Inflammatory macrophage treated with lipopolysaccharide for 1 hour (primary cell): ENCODE measurements at places on chromosomes 7 and 10.

GRCh38 chr7:38731215-38731614, 100.0 kb upstream of the AMPH start:
- no peak for DNase-seq

GRCh38 chr10:74056050-74056818, 58.3 kb downstream of the VCL start:
- peak; percentile 52 for DNase-seq

GRCh38 chr7:121610243-121610642, 214.1 kb upstream of the FAM3C start:
- DNase-seq = no peak

DNA sequence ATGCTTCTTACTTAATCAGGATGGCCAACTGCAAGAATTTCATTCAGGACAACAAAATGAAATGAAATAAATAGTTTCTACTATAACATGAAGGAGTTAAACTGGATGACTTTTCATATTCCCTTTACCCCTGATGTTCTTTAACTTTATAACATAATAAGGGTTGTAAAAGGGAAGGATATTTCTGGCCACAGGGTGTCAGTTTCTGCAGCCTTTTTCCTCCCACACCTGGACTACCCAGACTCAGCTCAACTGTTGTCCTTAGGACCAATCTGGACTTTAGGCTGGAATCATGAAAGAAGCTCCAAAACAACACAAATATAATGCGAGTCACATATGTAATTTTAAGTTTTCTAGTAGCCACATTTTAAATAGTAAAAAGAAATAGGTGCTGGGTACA, 43.4 kb downstream of the PRPS1L1 start:
- DNase-seq = no peak

DNA sequence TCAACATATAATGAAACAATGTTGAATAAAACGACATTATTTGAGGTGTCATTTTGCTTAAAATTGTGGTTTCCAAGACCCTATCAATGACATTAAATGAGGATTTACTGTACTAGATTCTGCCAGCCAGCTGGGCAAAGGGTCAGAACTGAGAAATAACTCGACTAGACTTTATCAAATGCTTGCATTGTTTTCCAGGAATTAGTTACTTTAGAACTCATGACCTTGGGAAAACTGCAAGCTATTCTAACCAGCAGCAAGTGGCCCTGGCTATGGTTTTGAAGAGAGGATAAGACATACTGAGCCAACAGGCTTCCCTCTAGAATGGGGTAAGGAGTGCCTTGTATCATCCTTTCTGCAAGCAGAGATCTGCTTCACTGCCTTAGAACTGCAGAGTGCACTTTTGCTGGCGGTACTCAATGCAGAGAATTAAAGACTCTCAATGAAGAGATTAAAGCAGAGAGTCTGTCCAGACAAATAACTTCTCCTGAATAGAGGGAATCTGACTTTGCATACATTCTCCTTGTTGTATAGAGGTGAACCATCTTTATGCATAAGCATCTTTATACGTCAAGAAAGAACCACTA, 281.5 kb downstream of the ARL4A start:
- DNase-seq = no peak

DNA sequence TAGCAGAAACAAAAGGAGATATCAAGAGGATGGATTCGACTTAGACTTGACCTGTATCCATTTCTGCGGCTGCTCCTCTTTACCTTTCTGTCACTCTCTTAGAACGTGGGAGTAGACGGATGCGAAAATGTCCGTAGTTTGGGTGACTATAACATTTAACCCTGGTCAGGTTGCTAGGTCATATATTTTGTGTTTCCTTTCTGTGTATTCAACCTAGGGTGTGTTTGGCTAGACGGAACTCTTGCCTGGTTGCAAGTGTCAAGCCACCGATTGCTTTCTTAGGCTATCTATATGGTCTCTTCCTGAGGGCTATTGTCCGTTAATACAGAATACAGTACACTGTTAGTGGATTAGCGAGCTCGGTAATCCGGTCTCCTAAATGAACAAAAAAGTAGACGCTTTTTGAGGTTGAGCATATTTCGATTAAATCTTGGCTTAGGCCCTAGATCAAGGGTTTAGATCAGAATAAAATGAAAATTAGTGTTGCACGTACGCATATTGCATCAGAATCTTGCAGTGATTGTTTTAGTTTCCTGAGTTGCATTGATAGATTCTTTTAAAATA, 1.2 kb downstream of the PTEN start:
- peak; percentile 20 for DNase-seq

- no peak for DNase-seq
Observed at GRCh38 chr10:122475591-122476332, 14.4 kb downstream of the HTRA1 start.

DNA sequence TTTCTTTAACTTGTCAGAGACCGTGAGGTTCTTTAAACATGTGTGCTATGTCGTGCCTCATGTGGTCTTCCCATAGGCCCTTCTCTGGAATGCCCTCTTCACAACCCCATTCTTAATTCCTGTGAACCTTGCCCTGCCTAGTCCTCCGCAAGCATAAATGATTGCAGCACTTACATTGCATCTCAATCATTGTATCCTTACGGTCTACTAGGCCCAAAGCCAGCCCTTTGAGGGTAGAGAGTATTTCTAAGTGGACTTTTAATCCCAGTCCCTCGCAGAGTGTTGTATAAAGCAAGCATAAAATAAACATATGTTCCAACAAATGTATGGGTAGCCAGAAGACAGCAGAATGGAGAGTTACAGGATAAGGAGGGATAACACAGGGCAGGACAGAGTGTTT, 92.1 kb upstream of the FAM133B start:
- DNase-seq = no peak

GRCh38 chr7:13874783-13875182, 114.7 kb downstream of the ETV1 start:
- no peak for DNase-seq

DNA sequence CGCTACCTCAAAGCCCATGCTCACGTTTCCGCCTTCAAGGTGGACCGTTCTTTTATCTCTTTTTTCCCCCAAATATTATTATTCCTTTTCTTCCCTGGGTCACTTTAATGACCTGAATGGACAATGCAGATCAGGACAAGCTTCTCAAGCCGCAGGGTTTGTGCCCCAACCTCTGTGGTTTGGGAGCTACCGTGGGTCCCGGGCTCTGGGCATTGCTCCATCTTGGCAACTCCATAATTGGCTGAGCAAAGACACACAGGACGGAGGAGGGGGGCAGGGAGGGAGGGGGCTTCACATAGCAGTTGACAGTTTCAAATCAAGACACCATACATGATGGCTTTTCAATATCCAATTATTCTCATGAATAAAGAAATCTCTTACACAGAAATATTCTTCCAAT, 308.1 kb upstream of the FZD8 start:
- no peak for DNase-seq

DNA sequence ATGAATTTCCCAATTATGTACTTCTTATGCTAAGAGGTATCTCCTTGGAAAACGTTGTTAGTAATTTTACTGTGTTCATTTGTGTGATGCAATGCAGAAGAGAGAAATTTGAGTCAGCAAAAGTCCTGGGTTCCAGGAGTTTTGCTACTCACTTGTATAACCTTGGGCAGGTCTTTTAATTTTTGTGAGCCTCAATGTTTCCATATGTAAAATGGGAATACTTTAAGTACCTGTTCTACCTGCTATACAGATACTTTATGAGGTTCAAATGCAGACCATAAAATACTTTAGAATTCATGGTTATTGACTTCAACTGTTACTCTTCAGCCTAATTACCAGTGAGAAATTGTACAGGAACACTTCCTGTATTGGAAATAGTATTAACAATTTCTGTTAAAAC, 185.5 kb downstream of the MLLT10 start:
- no peak for DNase-seq

DNA sequence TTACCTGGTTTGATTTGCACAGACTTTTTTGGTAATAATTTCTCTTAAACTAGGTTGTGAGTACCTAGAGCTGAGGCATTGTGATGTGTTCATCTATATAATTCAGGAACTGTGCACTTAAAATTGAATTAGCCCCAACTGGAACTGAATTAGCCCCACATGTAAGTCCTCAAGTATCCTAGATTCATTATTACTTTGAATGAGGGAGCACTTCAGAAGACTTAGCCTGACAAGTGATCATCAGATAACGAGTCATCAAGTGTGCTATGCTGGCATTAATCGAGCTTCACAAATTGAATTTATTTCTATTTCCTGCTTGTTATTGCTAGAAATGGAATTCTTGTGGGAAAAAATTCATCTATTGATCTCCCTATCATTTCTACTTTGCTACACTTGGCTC, 323.4 kb upstream of the SEMA3D start:
- no peak for DNase-seq

DNA sequence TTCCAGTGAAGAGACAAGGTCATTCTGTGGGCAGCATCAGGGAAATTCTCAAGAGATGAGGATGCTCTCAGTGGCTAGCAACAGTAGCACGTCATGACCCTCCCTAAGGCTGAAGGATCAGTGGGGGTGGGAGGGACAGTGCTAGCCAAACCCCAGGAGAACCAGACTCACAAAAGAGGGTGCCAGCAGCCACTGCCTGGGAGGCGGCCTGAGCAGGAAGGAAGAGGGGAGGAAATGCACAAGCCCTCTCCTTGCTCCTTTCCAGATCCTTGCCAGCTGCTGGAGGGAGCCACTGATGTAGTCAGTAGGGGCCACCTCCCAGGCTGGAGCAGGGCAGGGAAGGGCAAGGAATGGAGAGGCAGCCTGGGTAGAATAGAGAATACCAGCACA, 302.7 kb downstream of the RPS24 start:
- DNase-seq = no peak

DNA sequence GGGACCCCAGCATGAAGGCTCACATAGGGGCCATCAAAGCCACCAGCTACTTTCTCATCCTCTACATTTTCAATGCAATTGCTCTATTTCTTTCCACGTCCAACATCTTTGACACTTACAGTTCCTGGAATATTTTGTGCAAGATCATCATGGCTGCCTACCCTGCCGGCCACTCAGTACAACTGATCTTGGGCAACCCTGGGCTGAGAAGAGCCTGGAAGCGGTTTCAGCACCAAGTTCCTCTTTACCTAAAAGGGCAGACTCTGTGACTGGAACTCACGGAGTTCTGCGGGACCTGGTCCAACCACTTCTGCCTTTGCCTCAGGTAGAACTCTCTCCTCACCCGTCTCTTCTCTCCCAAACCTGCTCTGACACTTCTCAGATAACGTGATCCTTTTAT, 945 bp downstream of the TAS2R40 start:
- DNase-seq = peak; percentile 79

GRCh38 chr10:112227331-112227987, 43.9 kb upstream of the GPAM start:
- DNase-seq = no peak

GRCh38 chr7:112162784-112163506, 43.3 kb downstream of the DOCK4 start:
- no peak for DNase-seq

GRCh38 chr10:121340271-121340831, 257.9 kb downstream of the FGFR2 start:
- no peak for DNase-seq

DNA sequence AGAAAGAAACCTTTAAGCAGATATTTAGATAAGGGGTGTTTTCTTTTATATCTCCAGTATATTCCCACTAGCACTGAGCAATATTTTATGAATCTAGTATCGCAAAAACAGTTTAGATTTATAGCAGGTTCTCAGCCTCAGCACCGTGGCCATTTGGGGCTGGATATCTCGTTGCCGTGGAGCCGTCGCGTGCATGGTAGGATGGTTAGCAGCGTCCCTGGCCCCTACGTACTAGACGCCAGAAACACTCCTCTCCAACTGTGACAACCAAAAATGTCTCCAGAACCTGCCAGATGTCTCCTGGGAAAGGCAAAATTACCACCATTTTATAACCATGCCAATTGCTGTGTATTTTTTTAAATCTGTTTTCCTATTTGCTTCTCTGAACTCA, 172.9 kb downstream of the CACNB2 start:
- no peak for DNase-seq

DNA sequence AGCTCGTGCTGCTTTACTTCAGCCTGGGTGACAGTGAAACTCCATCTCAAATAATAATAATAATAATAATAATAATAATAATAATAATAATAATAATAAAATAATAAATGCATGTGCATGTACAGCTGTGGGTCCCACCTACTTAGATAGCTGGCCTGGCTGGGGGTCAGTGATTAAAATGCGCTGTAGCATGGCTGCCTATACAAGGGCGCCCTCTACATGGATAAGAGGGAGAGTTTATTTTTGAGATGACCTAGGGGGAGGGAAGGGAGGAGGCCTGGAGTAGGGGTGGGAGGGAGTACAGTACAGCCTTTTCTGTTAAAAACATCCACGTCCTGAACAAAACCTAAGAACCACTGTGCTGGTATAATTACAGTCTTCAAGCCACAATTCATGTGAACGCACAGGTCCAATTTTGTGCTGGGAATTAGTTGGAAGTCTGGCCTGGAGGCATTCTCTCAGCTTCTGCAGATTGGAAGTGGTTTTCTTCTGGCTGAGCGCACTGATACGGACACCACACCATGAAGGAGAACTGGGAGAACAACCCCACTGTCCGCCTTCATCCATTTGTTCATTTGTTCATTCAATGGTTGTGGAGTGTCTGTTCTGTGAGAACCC, 146.5 kb downstream of the TMEM178B start:
- no peak for DNase-seq

DNA sequence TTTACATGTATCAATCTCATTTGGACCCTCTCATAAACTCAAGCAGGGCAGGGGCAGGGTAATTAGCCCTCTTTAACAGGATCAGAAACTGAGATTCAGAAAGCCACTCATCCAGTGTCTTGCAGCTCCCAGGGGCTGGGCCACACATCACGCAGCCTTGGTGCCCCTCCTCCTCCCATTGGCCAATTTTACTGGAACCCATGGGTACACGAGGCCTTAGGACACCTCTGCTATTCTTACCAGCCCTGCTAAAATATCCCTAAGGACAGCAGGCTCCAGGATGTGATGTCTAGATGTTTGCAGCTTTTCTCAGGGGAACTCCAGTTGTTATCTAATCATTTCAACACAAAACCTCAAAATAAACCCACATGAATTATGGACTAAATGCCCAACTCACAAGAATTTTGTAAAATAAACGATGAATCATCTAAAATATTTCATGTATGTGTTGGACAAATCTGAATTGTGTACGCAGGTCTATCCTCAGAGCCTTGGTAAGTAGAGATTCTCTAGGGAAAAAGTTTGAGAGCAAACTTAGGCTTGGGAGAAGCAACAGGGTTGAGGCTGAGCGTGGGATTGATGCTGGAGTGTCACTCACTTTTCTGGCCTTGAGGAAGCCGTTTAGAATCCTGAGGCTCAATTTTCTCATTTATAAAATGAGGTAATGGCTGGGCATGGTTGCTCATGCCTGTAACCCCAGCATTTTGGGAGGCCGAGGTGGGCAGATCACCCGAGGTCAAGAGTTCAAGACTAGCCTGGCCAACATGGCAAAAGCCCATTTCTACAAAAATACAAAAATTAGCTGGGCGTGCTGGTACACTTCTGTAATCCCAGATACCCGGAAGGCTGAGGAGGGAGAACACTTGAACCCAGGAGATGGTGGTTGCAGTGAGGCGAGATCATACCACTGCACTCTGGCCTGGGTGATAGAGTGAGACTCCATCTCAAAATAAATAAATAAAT, 69.7 kb upstream of the TNS3 start:
- peak; percentile 78 for DNase-seq

GRCh38 chr7:960269-960871, 5.9 kb upstream of the ADAP1 start:
- DNase-seq = no peak

GRCh38 chr10:44264244-44264643, 120.7 kb downstream of the CXCL12 start:
- DNase-seq = no peak
